ENCODE measurements at places on chromosomes 1 and 21.

- DNase-seq = no peak
Observed at GRCh38 chr1:219339466-219339865, 165.8 kb downstream of the LYPLAL1 start.

DNA sequence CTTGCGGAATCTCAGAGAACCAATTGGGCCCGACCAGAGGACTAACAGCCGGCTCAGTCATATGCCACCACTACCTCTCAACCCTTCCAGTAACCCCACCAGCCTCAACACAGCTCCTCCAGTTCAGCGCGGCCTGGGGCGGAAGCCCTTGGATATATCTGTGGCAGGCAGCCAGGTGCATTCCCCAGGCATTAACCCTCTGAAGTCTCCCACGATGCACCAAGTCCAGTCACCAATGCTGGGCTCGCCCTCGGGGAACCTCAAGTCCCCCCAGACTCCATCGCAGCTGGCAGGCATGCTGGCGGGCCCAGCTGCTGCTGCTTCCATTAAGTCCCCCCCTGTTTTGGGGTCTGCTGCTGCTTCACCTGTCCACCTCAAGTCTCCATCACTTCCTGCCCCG lies 49.8 kb downstream of the ACP6 start:
- no peak for DNase-seq

DNA sequence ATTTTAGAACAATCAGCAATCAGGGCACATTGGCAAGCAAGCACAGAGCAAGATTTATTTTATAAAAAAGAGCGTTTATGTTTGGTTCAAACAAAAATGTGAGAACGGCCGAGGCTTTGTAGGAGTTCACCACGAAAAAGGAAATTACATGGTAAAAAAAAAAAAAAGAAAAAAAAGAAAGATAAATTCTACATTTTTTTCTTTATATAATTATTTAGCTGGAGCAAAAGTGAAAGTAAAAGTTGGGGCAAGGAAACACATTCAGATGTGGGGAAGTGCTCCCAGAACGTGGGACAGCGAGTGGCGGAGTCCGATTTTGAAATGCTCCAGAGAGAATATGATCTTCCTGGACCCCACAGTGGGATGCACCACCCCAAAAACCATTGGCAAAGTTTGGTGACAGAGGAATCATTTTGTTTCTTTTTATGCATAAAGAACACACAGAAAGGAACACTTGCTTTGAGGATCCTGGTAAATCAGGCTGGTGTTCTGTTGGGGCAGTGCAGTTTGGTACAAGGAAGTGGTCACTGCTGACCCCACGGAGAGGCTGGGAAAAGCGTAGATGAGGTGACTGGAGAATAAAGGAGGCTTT lies 16.3 kb upstream of the ATP5PO start:
- no peak for DNase-seq

- no peak for DNase-seq
Observed at GRCh38 chr1:40383488-40384412, 10.2 kb downstream of the SMAP2 start.

GRCh38 chr21:36701756-36702621 lies 3.1 kb downstream of the SIM2 start:
- DNase-seq = no peak

DNA sequence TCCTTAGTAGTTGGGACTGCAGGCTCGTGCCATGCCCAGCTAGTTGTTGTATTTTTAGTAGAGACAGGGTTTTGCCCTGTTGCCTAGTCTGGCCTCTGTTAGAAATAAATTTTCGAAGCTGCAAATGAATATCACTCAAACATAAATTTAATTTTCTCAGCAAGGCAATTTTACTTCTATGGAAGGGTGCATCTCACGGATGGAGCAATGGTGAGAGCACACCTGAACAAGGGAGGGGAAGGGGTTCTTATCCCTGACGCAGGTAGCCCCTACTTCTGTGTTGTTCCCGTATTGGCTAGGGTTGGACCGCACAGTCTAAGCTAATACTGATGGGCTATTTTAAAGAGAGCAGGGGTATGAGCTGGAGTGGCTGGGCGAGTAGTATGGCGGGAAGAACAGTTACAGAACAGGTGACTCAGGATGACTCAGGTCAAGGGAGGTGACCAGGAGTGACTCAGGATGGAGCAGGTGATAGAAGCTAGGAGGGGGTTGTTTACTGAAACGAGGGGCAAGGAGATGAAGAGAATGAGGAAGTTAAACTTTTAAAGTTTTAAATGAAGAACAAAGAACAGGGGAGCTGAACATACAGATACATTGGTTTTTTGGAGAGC lies 7.5 kb downstream of the MDM4 start:
- DNase-seq = no peak

DNA sequence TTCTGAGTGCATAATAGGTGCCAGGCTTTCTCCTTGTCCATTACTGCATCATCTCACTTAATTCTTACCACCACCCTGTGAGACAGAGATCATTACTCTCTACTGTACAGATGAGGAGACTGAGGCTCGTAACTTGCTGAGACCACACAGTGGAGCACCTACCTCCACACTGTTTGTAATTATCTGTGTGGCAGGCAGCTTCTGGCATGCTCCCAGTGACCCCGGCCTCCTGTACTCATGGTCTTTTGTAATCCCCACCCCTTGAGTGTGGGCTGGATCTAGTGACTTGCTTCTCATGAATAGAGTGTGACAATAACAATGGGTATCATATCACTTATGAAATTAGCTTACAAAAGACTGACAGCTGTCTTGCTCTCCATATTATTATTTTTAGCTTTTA lies 407.3 kb downstream of the MATN1 start:
- no peak for DNase-seq

Measured in WERI-Rb-1 (cell line).